ENCODE measurements at places on chromosomes 12 and 14.
A peak's percentile ranks its signal among the peaks of the same experiment; 100 is the strongest.

GRCh38 chr12:98595243-98595988 lies 1.9 kb downstream of the SLC25A3 start:
- DNase-seq, result no peak

DNA sequence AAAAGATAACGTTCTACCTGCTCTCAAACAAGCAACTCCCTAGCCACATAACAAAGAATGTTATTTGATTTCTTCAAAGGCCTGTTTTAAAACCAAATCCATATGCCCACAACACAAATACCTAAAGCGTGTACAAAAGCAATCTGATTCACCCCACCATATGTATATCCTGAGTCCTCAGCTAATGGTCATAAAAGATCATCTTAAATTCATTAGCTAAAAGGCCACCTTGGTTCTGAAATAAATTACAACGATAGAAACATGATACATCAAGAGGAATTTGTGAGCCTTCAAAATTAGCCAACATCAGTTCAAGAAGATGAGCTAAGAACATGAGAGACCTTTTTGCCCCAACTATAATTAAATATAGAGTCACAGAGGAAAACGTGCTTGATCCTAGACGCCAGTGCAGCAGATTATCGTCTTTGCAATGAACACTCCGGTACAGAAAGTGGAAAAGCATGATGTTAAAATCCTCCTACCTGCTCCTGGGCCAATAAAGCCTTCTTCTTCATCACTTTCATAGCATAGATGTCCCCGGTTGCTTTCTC lies 20.0 kb downstream of the CIT start:
- DNase-seq, result no peak

DNA sequence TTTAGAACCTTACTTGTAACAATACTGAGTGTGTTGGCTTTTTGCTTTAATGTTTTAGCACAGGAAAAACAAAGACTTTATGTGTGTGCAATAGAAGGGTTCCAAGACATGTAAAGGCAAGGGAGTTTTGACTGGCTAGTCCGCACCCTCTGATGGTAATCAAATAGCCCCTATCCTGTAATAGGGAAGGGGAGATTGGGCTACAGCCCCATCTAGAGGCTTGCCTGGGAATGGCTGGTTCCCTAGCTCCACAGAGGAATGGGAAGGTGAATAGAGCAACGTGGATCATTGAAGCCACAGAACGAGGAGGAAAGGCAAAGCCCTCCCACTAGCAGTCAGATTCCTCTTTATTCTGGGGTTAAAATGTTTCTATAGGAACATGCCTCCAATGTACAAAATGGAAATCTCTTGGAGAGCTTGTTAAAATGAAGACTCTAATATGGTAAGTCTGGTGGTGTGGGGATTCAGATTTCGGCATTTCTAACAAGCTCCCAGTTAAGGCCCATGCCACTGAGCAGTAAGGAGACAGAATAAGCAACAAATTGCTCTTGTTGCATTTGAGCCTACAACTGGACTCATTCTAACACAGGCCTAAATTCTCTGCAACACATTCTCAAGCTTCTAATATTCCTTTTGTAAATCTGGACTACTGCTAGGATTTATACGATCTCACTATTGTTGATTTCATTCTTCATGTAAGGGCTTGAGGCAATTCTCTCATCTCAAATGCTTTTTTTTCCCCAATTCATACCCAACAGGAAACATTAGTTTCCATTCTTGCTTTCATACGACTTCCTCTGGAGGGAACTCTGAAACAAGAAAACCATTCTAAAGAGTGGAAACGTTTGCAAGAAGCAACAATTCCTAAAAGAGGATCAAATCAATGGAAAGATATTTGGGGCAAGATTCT lies 57.1 kb downstream of the NIN start:
- no peak for DNase-seq

DNA sequence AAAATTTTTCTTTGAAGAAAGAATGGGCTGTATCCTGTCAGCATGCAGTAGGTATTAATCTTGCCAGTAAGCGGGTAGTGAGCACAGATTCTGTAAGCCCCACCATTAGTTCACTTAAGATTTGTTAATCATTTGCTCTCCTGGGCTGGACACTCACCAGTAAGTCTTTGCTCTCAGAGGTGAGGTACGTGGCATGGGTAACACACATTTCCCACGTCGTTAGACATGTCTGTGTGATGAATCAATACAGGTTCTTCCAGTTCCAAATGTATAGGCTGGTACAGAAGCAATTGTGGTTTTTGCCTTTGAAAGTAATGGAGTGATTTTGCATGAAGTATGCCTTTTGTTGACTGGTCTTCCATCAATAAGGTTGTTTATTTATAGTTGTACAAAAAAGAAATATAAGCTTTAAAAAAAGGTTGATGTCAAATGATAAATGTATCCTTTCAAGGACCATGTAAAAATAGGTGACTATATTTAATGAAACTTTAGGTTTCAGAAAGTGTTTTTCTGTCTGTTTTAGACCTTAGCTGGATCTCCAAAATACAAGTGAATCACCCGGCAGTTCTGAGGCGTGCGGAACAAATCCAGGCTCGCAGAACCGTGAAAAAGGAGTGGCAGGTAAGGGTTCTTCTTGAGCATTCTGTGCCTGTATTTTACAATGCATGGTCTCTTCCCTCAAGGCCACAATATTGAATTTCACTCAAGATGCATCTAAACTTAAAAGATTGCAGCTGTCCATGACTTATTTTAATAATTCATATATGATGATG lies 45.5 kb downstream of the DERA start:
- DNase-seq, result no peak

GRCh38 chr12:93520454-93520853 lies 52.0 kb upstream of the SOCS2 start:
- no peak for DNase-seq

- DNase-seq, result peak; percentile 73
Observed at GRCh38 chr12:120710031-120710804, at the start of gene UNC119B. UNC119B (plus strand) TSS chr12:120710458; CDS start chr12:120710475, 17 bp downstream.

- peak; percentile 31 for DNase-seq
Observed at GRCh38 chr12:119828300-119828699, 48.8 kb downstream of the CIT start.

GRCh38 chr12:68977335-68977734 lies 44.4 kb upstream of the CPM start:
- no peak for DNase-seq

DNA sequence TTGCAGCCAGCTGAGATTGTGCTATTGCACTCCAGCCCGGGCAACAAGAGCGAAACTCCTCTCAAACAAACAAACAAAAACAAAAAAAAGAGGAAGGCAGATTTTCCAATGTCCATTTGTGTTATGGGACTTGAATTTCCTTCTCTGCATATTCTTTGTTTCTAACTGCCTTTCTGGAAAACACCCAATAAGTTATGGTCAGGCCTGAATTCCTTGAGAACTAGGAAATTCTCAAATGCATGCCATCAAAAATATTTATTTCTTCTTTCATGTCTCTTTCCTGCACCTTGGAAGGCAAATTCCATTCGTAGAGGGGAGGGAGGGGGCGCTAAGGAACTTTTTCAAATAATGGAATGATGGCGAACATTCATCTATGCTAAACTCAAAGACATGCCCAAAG lies 117.6 kb upstream of the TMCC3 start:
- no peak for DNase-seq

DNA sequence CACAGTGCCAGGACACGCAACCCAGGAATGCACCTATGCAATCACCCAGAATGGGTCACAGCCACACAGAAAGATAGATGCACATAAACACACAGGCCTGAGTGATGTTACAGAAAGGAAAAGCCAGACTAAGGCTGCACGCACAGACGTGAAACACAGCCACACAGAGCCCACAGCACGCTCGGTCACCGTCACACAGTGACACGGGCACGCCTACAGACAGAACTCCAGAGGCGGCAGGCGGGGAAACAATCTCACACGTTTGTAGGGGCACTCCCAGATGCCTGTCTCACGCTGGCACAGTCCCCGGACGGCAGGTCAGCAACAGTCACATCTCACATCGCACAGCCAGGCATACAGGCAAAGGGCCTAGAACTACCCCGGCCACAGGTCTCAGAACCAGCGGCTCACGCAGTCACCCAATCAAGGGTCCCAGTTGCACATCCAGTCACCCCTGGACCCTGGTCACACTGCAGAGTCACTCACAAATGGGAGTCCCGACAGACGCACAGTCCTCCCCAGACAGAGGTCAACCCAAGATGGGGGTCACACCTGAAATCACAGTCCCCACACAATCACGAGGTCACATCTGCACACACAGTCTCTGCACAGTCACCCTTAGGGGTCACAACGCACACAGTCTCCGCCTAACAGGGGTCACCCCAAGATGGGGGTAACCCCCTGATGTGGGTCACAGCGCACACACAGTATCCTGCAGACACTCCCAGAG lies 790 bp downstream of the SSH1 start:
- DNase-seq, result peak; percentile 26

- no peak for DNase-seq
Observed at GRCh38 chr12:25293653-25294052, 42.9 kb upstream of the KRAS start.
